ENCODE measurements at places on chromosomes 2 and 18.

GRCh38 chr2:112749755-112750559 is 14.5 kb downstream of the CKAP2L start:
- DNase-seq = no peak

- DNase-seq = no peak
These were observed 703.1 kb upstream of the VRK2 start for GRCh38 chr2:57343391-57344006.

DNA sequence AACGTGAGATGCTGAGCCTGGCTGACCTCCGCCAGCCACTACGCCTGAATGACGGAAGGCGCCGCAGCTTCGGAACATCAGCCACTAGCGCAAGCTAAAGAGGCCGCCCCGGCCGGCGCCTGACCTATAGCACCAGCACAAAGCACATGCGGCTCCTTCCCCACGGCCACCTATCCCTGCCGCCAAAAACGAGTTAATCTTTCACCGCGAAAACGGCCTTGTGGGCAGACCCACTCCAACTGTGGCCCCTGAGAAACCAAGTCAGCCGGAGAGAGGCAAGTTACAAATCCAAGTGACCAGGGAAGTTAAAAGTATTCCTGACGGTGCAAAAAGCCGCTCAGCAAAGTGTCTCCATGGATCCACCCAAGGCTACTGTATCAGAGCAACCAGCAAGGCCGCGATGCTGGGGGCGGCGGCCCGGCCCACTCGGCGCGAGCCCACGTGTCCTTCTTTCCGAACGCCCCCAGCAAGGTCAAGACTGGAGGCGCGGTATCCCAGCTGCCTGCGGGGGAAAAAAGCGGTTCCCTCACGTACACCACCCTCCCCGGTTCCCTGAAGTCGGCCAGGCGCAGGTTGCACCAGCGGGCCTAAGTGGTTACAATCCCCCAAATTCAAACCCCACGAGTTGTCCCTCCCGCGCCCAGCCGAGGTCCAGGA is 575 bp downstream of the HSPD1 start:
- DNase-seq = no peak

- no peak for DNase-seq
These were observed 61.2 kb upstream of the B3GNT7 start for GRCh38 chr2:231334179-231334930.

DNA sequence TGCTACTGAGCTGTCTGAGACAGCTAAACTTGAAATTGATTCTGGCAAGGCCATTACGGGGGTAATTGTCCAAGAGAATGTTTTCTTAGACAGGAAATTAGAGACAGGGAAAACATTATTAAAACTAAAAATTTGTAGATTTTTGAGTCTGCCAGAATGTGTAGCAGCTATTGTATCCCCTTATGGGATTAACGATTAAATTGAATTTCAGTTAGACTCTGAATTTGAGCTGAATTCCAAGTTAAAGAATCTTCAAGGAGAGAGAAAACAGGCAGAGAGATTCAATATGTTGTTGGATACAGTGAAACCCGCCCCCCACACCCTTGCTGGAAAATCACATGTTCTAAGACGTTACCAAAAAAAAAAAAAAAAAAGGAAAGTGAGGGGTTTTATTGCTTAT is 32.7 kb upstream of the CCDC68 start:
- DNase-seq = no peak
